AG08395 (cell line): ENCODE measurements at places on chromosomes 6 and 20.

- DNase-seq: no peak
Measured at GRCh38 chr20:32621891-32622584, 36.9 kb upstream of the NOL4L start.

GRCh38 chr6:110951986-110952794 is 6.3 kb upstream of the GTF3C6 start:
- DNase-seq: no peak

DNA sequence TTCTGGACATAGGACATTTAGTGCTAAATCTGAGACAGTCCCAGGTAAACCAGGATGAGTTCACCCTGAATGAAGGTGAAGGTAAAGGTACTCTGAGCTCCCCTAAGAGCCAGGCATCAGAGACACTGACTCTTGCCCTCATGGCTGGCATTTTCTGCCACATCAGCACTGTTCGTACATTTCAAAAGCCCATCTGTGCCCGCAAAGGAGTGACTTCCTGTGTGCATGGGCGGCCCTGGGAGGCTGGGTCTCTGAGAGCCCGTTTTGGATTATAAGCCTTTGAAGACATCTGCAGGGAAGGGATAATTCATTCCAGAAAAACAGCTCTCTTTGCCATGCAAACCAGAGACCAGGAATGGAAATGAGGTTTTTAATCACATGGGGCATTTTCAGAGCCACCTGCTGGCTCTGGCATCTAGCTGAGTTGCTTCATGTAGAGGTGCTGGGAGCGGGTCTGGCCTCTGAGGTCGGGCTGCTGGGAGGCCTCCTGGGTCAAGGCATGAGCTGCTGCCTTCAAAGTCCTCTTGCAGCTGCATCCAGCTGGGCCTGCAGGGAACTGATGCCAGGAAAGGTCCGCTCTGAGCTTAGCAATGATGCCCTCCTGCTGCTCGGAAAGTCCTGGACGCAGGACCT is 348.3 kb downstream of the DHX35 start:
- DNase-seq: no peak

DNA sequence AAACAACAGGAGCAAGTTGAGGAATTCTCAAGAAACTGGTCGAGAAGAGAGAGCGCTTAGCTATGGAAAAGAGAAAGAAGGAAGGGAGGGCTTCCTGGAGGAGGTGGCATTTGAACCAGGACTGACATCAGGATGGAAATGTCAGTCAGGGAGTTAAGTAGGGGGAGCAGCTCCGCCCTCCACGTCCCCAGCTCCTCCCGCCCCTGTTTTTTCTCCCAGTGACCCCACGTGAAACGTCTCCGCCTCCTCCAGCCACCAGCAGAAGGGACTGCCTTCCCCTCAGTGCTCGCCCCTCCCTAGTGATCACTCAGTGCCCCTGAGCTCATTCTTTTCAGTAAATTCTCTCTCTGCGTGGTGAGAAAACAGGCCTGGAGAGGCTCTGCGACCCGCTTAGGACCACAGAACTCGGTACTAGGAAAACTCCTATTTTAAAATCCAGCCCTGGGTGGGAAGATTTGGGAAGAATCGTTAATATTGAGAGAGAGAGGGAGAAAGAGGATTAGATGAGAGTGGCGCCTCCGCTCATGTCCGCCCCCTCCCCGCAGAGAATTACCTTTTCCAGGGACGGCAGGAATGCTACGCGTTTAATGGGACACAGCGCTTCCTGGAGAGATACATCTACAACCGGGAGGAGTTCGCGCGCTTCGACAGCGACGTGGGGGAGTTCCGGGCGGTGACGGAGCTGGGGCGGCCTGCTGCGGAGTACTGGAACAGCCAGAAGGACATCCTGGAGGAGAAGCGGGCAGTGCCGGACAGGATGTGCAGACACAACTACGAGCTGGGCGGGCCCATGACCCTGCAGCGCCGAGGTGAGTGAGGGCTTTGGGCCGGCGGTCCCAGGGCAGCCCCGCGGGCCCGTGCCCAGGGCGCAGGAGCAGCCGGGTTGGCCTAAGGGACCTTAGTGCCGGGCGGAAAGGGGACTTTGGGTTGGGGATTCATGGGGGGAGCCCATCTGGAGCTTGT is 4.6 kb downstream of the HLA-DPB1 start:
- peak; percentile 68 for DNase-seq

GRCh38 chr20:37201827-37202162 is 22.4 kb upstream of the MROH8 start:
- no peak for DNase-seq

- DNase-seq: no peak
Measured at GRCh38 chr6:13422681-13423221, 64.6 kb downstream of the GFOD1 start.

DNA sequence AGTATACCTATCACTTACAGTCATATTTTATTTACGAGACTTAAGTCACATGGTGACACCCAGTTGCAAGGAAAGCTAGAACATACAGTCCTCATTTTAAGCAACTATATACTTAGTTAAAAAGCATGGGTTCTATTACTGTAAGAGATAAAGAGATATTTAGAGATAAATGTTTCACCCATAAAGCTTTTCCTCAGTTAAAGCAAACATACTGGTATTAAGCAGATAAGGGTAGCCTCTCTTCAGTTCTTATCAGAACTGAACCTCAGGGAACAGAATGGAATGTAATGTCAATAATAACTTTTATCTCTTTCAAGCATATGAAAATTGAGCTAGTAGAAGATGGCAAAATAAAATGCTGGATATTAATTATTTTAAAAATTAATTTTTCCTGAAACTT is 9.9 kb upstream of the ASCC3 start:
- no peak for DNase-seq

DNA sequence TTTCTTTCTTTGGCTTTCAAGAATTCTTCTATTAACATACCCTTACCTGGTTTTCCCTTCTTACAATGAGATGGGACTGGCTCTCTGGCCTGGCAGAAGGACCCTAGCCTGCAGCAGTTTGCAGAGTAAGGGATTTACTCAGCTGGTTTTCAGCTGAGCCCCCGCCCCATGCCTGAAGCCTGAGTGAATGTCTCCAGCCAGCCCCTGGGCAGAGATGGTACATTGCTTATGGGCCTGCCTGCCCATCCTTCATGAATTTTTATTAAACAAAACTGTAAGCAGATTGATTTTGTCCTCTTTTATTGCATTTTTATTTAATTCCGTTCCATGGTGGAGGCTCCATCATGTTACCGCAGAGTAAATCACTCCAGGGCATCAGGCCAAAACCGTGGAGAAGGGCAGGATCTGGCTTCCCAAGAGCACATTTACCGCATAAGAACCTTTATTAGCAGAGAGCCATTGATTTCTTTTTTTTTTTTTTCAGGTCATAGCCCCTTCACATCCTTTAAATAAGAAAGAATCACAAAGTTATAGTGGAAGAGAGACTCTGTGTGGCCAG is 316.2 kb downstream of the DHX35 start:
- no peak for DNase-seq

- peak; percentile 54 for DNase-seq
Measured at GRCh38 chr20:4985658-4986057, 15.7 kb downstream of the SLC23A2 start.

GRCh38 chr6:11374036-11375010 is 141.9 kb upstream of the NEDD9 start:
- no peak for DNase-seq

- DNase-seq: no peak
Measured at GRCh38 chr6:149223904-149224351, 93.6 kb upstream of the TAB2 start.

DNA sequence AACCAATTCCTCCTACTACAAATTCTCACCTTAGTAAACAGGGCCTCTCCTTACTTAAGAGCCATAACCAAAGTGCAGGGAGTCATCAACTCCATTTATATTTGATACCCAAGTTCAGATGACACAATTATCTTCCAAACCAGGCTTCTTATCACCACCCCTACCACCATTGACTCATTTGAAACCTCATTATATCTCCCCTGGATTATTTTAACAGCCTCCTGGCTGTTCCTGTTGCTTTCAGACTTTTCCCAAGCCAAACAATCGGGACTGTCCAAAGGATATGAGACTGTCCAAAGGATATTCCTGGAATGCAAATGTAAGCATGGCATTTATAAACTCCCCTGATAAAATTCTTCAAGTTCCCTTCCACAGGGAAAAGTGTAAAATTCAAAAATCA is 394.3 kb downstream of the MAFB start:
- no peak for DNase-seq

DNA sequence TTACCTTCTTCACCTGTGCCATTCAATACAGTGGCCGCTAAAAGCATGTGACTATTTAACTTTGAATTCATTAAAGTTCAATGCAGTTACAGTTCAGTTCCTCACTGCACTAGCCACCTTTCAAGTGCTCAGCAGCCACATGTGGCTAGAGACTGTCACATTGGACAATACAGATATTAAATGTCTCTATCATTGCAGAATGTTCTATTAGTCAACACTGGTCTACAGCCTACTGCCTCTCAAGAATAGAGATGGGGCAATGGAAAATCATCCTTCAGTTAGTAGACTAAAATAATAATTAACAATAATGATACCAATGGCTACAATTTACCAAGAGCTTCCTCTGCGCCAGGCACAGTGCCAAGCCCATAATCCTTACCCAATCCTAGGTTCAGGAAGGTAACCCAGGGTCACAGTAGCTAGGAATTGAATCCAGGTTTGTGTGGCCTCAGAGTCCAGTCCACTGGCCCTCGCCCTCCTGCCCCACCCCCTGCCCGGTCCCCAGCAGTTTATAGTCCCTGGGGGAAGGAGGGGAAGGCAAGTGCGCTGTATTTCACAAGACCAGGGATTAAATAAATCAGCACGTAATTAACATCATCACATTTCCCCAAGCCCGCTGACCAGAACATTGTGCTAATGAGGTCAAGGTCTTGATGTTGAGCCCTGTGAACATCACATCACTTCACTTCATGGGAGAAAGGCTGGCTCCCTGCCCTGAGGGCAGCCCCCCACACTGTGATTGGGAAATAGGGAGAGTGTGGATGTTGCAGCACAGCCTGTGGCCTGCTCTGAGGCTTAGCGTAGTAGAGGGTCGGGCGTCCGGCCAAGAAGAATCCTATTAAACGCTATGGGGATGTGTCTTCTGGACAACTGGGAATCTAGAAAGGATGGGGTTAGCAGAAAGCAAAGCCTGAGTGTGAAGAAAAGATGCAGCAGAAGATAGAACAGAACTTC is 147.2 kb downstream of the VEGFA start:
- peak; percentile 68 for DNase-seq

GRCh38 chr6:75142721-75143120 is 63.1 kb downstream of the COL12A1 start:
- no peak for DNase-seq

DNA sequence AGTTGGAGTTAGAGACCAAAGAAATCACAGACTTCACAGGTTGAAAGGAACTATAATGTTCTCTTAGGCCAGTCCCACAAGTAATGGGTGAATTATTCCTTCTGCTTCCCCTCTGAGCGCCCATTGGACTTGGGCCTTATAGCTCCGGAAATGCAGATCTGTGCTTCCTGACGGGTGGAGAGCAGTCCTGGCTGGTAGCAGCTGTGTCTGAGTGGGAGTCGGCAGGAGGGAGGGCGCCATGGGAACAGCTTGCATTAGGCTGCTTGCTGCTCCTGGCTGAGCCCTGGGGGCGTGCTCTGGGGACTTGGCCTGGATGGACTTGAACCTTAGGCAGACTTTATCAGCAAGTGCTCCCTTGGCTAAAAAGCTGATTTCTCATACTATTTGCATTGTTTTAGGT is 18.4 kb upstream of the NUP153 start:
- DNase-seq: peak; percentile 20

GRCh38 chr6:33372526-33373123 is 19.0 kb upstream of the KIFC1 start:
- DNase-seq: no peak

DNA sequence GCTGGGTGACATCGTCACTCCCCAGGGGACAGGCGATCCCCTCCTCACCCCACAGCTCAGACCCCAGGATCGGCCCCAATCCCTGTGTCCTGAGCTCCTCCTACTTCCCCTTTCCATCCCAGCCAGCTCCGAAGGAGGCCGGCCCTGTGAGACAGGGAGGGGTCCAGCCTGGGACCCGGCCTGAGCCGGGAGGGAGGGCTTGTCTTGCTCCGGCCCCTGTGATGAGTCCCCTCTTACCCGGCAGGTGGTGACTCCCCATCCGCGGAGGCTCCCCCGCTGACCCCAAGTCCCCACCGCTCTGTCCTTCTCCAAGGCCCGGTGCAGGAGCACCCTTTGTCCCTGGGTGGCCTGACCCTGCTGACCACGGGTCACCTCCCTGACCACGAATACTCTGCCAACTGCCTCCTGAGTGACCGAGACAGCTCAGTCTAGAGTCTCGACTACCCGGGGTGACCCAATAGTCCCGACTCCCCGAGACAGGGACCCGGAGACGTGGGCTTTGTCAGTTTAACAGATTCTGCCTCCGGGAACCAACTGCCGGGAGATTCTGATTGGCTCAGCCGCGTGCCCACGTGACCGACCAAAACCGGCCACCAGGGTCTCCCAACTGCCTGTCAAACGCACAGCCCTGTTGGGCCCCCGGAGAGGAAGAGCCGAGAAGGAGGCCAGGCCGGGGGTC is 187.4 kb upstream of the PROKR2 start:
- DNase-seq: peak; percentile 67

DNA sequence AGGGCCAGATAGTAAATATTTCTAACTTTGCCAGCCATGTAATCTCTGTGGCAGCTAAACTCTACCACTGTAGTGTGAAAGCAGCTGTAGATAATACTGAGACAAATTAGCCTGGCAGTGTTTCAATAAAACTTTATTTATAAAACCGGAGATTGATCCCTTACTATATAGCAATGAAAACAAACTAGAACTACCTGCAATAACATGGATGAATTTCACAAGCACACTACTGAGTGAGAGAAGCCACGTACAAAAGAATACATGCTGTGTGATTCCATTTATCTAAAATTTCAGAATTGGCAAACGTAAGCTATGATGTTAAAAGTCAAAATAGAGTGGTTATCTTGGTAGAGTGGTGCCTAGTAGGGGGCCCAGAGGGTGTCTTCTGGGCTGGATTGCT is 198.7 kb upstream of the SGK1 start:
- no peak for DNase-seq

DNA sequence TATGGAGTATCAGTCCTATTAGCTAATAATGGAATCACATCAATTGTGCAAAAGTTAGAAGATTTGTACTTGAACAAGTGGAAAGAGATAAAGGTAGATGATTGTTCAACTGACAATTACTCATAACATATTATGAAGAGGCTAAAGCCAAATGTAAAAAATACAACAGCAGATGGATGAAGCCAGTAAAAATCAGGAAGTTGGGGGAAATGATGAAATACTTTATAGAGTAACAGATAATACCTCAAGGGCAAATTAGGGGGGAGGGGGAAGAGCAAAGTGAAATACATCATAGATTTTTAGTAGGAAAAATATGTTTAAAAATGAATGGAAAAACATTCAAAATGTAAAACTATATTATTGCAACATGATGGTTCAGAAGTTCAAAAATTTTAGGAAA is 114.0 kb downstream of the PDSS2 start:
- no peak for DNase-seq

GRCh38 chr20:19161336-19161735 is 51.1 kb upstream of the SLC24A3 start:
- no peak for DNase-seq

- DNase-seq: no peak
Measured at GRCh38 chr20:50865591-50865990, 65.6 kb downstream of the ADNP start.
